A549 treated with Hydrocortisone at 1 μM for 4 hours (cell line): ENCODE measurements at places on chromosomes 16 and 17. TPM values are rescaled to one million over a fixed set of nuclear protein-coding genes. Genes with fewer than 3 reads are reported as not detected.

The KRTAP3-1 gene
- 0.24 TPM in 1 of 5 replicates, not detected in the others for total RNA-seq

The TMEM238L gene
- total RNA-seq: not detected in 5 replicates

The MYCBPAP gene
- total RNA-seq: 0.45 to 0.63 TPM (median 0.60 TPM) in 5 replicates

The TPSG1 gene
- total RNA-seq: 0.10 to 0.13 TPM in 2 of 5 replicates, not detected in the others

The TMEM98 gene
- total RNA-seq: 45.5 to 52.3 TPM (median 48.4 TPM) in 5 replicates

The WWP2 gene
- 21.5 to 25.7 TPM (median 22.7 TPM) in 5 replicates for total RNA-seq

The OTOP2 gene
- total RNA-seq: 0.06 to 0.12 TPM (median 0.08 TPM) in 5 replicates

The MYADML2 gene
- not detected in 5 replicates for total RNA-seq

The UBALD1 gene
- 36.7 to 60.9 TPM (median 55.0 TPM) in 5 replicates for total RNA-seq

The VPS9D1 gene
- total RNA-seq: 3.7 to 5.9 TPM (median 4.9 TPM) in 5 replicates

The ZDHHC1 gene
- total RNA-seq: 5.4 to 6.9 TPM (median 6.8 TPM) in 5 replicates

The OTOA gene
- 0.05 to 0.16 TPM (median 0.09 TPM) in 5 replicates for total RNA-seq

The MYO19 gene
- total RNA-seq: 51.9 to 59.2 TPM (median 57.1 TPM) in 5 replicates

The PNMT gene
- 0.26 to 0.40 TPM (median 0.27 TPM) in 4 of 5 replicates, not detected in the other for total RNA-seq

The CANT1 gene
- total RNA-seq: 77.2 to 92.2 TPM (median 83.8 TPM) in 5 replicates

The WNT3 gene
- 3.9 to 4.7 TPM (median 4.4 TPM) in 5 replicates for total RNA-seq

The LDHD gene
- total RNA-seq: 0.59 to 0.87 TPM (median 0.84 TPM) in 5 replicates
